ENCODE measurements at places on chromosomes 5 and 9. TPM values are rescaled to one million over a fixed set of nuclear protein-coding genes. Genes with fewer than 3 reads are reported as not detected.

GRCh38 chr9:128298535-128299482 is 22.7 kb downstream of the SWI5 start:
- DNase-seq, result no peak

- no peak for DNase-seq
Measured at GRCh38 chr9:100911273-100911672, 117.3 kb upstream of the PLPPR1 start.

GRCh38 chr5:81760521-81760920 is 9.6 kb upstream of the SSBP2 start:
- DNase-seq, result no peak

- no peak for DNase-seq
Measured at GRCh38 chr9:125133403-125134329, 9.7 kb downstream of the SCAI start.

PRDM9 gene
- not detected for polyA plus RNA-seq

LAMC3 gene
- 13.4 TPM for polyA plus RNA-seq
